Activated gamma-delta T cell treated with anti-CD3 and anti-CD28 coated beads, Interleukin-2, amount 50 U/mL, for 16 hours (primary cell): ENCODE measurements at places on chromosomes 13 and 19.

DNA sequence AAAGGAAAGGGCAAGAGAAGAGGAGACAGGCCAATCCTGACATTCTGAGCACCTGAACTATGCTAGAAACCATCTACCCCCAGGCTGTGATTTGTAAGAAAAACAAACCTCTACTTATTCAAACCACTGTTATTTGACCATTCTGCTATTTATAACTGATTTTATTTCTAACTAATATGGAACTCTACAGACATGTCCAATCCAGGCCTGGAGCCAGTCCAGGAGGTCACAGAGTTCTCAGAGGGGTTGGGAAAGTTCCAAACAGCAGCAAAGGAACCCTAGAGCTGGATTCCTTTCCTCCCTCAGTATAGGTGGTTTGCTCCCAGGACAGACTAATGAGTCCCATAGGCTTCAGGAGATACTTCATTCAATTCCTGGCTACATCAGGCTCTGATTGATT, 24.2 kb downstream of the SIAH3 start:
- DNase-seq, result no peak

DNA sequence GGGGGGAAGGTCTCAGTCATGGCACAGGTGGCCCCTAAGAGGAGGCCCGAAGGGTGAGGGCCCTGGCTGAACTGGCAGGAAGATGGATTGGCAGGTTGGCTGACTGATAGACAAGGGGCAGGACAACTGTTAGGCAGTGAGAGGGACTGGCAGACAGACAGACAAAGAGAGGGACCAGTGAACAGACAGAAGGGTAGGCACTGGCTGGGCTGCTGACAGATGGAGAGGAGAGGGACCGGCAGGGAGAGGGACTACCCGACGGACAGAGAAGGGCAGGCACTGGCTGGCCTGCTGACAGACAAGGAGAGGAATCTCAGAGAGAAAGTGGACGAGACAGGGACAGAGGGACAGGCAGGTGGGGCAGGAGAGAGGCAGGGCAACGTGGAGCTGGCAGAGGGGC, 31.8 kb upstream of the EHD2 start:
- no peak for DNase-seq

DNA sequence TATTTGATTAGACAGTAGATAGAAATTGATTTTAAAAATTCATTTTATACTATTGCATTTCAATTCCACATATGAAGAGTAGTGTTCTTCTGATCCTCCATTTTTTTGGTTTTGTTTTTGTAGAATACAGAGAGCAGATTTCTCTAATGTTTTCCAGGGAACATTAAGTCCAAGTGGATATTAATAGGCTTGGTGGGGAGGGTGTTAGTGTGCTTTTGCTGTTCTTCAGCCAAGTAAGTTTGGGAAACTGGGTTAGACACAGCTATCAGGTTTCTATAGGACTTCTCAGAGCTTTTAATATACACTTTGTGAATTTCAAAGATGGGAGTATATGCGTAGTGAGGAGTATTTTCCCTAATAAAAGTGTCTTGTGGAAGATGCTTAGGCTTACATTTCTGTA, 21.8 kb downstream of the NAA16 start:
- no peak for DNase-seq

- DNase-seq, result no peak
Observed at GRCh38 chr13:107006661-107007060, 438.7 kb upstream of the ARGLU1 start.

DNA sequence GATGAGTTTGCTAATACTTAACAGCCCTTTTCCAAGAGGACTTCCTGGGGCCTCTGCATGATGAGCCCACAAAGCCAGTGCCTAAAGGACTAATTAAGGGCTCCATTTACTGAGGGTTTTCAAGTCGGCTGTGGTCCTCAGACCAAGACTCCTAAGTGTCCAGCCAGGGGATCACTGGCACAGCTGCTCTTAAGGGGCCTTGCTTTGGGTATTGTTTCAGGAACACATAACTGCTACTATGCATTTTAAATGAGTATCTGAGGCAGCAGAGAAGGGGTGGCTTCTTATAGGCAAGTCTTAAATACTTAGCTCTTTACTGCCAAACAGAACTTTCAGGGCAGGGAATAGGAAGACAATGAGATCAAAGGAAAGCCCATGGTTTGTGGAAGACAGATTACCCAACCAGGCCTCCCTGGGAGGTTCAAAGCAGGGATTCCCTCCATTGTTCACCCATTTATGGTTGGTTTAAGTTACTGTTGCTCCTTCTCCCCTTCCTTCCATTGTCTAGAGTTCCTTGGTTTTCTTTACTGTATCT, 61.9 kb downstream of the TNFRSF19 start:
- DNase-seq, result no peak

DNA sequence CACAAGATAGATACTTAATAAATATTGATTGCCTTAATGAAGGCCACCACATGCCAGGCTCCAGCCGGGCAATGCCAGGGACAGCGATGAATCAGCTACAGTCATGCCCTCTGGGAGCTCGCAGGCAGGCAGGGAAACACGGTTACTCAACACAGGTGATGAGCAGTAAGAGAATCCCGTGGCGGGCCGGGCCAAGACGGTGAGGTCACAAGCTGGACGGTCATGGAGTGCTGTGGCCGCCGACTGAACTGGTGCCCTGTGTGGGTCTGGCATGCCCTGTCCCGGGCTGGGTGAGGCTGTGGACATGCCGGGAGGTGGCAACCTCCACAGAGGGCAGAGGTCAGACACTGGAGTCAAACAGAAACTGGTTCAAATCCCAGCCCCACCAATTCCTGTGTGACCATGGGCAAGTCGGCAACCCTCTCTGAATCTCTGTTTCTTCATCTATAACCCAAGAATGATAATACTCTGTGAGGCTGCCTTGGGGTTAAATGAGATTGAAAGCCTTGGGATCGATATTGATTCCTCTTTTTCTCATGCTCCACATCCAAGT, 13.2 kb upstream of the PAK4 start:
- DNase-seq, result no peak

DNA sequence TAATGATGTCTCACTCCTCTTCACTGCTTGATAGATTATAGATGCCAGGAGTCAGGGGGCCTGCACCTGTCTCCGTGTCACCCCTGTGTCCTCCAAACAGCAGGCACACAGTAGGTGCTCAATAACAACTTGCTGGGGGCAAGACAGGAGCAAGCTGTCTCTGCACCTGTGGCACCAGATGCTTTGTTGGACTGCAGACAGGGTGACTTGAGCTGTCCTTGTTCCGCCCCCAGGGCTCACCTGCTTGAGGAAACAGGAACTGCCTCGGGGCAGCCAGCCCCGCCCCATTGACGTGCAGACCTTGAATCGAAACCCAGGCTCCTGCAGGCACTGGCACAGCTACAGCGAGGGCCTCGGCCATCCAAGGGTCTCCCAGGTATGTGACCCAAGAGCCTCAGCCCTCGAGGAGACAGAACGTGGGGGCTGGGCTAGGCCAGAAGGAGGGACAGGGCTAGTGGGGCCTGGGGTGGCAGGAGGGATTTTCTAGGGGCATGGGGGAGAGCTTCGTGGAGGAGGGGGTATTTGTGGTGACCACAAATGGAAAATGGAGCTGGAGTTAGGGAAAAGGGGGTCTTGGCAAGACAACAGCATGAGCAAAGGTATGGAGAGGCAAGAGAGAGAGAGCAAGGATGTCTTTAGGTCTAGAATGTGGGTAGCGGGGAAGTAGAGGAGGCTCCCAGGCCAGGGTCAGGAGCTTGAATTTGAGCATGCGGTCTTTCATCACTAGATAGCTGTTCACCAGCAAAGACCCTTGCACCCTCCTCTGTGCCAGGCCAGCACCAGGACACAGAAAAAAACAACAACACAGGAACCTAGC, at the start of gene HSH2D:
Gene HSH2D, plus strand, starts transcription at position 287 of the 817 bp plus-strand sequence. CDS start 5,066 bp downstream, outside the sequence.
- DNase-seq, result peak; percentile 53

DNA sequence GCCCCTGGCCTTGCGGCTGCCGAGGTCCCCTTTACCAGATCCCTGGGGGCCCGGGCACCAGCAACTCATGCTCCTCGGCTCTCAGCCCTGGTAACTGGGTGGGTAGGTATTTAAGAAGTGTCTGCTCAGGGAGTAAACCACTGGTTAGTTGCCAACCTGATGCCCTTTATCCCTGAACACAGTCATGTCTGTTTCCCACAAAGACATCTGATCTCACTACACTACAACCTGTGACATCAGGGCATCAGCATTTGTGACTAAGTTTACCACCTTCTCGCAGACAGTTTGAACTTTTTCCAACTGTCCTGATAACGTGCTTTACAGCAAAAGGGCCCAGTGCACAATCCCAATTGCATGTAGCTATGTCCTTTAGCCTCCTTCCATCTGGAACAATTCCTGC, 22.0 kb downstream of the GGACT start:
- DNase-seq, result no peak

- no peak for DNase-seq
Observed at GRCh38 chr13:87671753-87672605, 808 bp downstream of the SLITRK5 start.

- no peak for DNase-seq
Observed at GRCh38 chr19:426725-427445, 17.9 kb upstream of the C2CD4C start.

GRCh38 chr13:109706015-109706715, 80.2 kb downstream of the IRS2 start:
- no peak for DNase-seq

DNA sequence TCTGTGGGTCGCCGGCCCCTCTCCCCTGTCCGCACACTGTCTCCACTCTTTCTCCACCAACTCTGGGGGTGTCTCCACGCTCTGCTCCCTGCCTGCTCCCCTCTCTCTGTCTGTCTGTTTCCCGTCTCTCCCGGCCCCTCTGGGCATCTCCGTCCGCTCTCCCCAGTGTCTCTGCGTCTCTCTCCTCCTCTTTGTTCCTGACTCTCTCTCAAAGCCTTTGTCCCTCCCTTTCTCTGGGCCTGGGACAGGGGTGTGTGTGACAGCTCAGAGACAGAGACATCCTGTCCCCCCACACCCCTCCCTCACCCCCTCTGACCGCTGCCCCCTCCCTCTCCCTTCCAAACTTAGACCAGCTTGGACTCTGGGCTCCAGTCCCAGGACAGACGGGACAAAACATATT, 668 bp upstream of the SBK3 start:
- DNase-seq, result no peak

- no peak for DNase-seq
Observed at GRCh38 chr19:51450730-51451307, 7.4 kb downstream of the SIGLEC8 start.

- DNase-seq, result no peak
Observed at GRCh38 chr19:12778017-12778904, 2.9 kb upstream of the HOOK2 start.

DNA sequence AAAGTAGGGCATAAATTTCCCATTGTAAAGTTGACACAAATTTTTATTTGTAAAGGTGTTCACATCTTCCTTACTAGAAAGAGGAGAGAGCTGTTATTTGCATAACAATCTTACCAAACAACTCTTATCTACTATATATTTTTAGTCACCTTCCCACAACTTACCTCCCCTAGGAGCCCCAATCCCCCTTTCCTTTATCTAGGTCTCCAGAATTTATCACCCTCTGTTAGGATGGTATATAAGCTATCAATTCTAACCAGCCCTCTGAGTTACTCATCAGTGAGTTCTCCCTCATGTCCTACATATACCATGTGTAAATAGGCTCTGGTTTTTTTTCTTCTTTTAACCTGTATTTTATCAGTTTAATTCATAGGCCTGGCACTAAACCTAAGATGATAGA, 62.2 kb downstream of the DCT start:
- DNase-seq, result no peak

- no peak for DNase-seq
Observed at GRCh38 chr13:59673286-59673685, 490.4 kb downstream of the DIAPH3 start.

DNA sequence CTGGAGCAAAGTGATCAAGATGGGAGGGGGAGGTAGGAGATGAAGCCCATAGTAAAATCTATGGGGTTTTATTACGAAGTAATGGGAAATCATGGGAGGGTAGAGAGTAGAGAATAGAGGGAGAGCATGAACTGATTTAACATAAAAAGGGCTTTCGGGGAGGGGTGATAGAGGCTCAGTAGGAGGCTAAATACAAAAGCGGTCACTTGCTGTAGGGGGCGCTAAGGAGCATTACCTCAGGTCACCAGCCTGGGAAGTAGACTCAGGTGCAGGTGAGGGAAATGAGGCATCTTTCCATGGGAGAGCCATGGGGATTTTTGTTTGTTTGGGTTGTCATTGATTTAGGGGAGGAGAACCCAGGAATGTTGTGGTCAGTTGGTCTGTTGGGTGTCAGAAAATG, 14.1 kb downstream of the KRTDAP start:
- DNase-seq, result no peak

DNA sequence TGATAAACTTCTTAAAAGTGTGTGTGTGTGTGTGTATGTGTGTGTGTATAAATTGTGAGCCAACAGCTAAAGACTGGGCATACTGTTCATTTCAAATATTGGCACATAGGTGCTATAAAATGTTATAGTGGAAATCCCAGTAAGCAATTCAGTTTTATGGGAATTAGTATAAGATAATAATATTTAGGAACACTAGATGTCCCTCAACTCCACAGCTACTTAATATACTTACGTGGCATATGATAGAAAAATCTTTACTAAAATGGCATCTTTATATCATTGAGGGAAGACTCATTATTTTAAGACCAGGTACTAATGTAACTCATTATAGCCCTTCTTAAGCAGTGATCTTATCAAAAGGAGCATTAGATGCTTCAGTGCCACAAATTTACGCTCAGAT, 266.2 kb downstream of the MAB21L1 start:
- DNase-seq, result no peak

DNA sequence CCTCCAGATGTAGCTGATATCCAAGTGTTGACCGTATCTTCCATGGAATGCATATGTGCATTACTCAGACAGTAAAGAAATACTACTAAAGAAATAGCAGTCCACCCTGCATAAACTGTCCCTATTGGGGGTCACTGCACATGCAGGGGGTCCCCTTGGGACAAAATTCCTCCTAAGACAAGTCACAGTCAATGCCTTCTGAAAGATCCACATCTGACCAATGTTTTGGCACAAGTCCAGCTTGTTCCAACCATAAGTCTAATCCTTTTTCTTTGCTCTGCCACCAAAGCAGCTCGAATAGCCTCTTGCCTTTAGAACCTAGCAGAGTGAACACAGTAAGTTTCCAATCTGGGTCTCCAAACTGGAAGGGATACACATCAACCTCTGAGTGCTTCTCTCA, 87.9 kb downstream of the DIAPH3 start:
- no peak for DNase-seq

DNA sequence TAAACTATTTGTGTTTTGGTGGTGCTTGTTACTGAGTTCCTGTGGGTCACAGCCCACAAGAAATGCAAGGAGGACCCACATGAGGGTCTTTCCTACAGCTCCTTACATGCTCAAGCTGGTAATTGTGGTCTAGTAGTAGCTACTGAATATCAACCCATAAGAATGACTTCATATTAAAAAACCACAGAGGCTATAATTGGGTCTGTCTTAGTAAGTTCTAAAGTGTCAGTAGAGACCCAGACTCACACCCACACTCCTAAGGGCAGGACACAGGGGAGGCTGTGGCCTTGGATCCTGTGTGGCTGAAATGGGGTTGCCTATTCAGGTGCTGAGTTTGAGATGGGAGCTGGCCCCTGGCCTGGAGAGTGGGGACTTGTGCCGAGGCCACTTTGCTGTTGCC, 19.6 kb downstream of the TFDP1 start:
- no peak for DNase-seq
